Activated T-cell treated with anti-CD3 and anti-CD28 coated beads for 4 hours (primary cell): ENCODE measurements at places on chromosomes 16 and 17.

DNA sequence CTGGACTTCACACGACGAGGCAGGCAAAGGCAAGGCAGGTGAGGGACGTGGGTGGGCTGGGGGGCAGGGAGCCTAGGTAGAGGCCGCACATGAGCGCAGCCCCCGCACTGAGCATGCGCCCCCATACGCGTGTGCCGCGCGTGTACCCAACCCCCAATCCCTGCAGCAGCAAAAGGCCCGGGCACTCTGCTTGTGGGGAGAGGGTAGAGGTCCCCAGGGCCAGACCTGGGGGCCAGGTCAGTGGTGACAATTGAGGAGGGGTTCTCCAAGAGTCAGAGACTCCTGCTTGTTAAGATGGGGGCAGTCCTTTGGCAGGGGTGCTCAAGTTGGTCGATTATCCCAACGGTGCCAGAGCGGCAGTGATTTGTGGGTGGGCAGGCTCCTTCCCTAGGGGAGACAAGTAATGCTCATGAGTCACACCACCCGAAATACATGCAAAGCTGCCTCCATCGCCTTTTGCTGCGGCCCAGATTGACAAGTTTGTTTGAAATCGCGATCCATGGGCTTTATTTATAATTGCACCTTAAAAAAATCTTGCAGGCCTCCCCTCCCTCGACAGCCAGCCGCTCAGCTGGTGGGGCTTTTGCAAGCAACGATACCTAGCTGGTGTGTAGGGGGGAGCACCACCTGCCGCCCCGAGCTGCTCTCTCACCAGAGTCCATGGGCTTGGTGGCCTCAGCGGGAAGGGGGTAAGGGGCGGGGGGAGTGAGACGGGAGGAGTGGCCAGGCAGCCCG lies 1.1 kb upstream of the GIT1 start:
- DNase-seq: no peak

- DNase-seq: no peak
Measured at GRCh38 chr16:19785512-19786130, 67.5 kb downstream of the IQCK start.

DNA sequence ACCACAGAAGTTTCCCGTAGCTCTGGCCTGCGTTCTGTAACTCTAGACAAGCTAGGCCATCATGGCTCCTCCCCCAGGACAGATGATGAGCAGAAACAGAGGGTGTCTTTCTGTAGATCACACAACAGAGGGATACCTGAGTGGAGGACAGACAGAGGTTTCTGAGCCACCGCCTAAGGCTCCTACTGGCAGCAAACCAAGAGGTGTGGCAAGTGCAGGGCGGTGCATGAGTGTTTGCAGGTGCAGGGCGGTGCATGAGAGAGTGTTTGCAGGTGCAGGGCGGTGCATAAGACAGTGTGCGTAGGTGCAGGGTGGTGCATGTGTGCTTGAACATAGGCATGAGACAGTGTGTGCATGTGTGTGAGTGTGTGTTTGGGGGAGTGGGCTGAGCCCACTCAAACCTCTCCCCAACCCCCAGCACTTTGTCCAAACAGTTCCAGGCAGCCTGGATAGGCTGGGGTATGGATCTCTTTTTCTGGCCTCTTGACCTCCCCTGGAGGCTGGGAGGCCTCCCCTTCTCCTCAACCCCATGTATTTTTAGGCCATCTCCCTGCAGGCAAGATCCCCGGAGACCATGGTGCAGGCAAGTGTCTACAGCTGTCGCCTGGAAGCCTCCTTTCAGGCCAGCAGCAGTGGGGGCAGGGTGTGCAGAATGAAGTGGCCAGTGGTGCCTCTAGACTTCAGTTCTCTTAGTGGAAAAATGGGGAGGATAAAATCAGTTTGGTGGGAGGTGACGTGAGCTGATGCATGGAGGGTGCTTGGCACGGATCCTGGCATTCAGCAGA lies 53.4 kb upstream of the CBX4 start:
- DNase-seq: no peak

DNA sequence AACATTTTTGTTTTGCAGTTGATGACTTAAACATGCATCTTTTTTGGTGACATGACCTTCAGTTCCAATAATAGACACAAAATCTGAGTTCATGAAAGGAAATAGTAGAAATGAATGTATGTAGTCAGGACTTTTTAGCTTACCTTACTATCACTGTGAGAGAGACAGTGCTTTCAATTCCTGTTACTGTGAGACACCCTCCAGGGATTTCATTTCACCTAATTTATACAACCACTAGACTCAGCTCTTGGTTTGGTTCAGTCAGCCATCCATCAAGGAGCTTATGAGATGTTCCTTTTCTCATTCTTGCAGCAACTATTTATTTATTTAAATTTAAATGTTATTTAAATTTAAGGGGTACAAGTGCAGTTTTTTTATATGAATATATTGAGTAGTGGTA lies 77.9 kb downstream of the MAP2K4 start:
- DNase-seq: no peak

DNA sequence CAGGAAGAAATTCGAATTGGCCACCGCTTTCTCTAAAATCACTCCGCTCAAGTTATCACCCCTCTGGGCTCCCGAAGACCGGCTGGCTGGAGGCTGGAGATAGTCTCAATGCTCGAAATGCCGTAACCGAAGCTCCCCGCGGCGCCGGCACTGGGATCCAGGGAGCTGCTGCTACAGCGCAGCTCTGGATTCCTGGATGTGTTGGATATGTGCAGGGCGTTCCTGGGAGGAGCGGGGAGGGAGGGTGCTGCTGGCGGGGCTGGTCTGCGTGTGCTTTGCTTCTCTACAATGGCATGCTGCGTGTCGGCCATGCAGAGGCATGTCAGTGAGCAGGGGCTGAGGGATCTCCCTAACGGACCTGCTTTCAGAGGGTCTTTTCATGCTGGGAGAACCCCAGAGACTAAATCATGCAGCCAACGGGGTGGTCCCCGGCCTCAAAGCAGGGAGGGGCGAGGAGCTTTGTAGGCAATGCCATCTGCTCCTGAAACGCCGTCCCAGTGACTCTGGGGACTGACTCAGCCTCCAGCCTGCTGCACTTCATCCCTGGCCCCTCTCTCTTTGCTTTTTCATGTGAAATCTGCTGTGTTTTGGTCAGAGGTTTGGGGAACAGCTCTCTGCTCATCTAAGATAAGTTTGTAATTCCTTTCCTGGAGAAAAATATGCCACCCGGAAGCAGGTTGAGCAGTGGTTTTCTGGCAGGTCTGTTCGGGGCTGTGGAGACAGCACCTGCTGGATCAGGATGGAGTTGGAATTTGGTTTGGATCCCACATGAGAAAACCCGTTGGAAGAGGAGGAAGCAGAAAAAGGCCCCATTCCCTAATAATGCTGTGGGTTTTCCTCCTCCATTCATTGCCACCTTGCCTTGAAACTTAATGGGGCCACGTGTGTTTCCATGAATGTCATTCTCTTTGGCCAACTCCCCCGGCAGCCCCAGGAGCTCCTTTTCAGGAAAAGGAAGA lies 311.4 kb downstream of the SEC14L1 start:
- DNase-seq: no peak

DNA sequence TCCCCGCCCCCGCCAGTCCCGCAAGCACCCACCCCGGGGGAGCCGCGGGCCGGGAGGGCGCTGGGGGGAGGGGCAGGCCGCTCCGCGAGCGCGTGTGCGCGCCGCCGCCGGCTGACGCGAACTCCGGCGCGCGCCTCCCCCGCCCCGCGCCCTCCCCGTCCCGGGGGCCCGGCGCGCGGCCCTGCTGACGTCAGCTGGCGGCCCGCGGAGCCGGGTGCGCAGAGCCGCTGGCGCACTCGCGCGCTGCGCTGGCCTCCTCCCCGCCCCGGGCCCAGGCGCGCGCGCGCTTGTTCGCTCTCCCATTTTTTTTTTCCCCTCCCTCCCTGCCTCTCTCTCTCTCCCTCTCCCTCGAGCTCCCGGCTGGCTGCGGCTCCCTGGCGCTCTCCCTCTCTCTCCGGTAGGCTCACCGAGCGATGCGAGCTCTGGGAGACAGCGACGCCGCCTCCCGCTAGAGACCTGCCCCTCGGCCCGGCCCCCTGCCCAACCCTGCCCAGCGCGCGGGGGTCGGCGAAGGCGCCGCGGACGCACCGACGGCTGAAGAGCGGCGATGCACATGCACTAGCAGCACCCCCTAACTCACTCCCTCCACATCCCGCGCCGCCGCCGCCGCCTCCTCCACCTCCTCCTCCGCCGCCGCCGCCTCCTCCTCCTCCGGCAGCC lies at the start of gene GNAO1:
TSS of gene GNAO1 (plus strand) at position 334 of the 660 bp plus-strand sequence. CDS start 747 bp downstream, outside the sequence.
- peak; percentile 49 for DNase-seq

DNA sequence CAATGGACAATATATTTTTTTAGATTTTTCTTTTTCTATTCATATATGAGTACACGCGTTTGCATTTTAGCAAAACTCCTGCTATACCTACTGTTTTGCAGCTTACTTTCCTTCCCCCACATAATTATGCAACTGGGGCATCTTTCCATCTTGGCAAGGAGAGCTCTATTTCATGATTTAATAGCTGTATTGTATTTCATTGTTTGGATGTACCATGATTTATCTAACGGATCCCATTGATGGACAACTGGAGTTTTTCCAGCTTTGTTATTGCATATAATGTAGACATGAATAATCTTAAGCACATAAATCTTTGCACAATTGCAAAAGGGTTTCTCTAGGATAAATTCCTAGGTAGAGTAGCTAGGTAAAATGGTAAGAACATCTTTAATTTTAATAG lies 133.9 kb downstream of the PITPNC1 start:
- DNase-seq: no peak

DNA sequence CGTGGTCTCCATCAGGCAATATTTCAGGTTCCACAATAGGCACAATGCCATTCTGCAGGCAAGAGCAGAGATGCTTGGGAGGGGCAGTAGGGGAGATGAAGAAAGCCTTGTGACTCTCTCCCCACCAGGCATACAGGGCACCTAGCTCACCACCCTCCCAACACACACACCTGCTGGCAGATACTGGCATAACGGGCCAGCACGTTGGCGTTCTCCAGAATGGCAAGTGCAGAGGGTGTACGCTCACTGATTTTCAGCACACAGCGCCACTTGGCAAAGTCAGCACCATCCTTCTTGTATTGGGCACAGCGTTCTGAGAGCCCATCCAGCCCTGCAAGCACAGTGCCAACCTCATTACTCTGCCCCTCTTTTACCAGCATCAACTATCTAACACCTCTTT lies 2.2 kb downstream of the ALDOC start:
- no peak for DNase-seq

- DNase-seq: no peak
Measured at GRCh38 chr16:11705311-11706025, 37.2 kb downstream of the TXNDC11 start.

DNA sequence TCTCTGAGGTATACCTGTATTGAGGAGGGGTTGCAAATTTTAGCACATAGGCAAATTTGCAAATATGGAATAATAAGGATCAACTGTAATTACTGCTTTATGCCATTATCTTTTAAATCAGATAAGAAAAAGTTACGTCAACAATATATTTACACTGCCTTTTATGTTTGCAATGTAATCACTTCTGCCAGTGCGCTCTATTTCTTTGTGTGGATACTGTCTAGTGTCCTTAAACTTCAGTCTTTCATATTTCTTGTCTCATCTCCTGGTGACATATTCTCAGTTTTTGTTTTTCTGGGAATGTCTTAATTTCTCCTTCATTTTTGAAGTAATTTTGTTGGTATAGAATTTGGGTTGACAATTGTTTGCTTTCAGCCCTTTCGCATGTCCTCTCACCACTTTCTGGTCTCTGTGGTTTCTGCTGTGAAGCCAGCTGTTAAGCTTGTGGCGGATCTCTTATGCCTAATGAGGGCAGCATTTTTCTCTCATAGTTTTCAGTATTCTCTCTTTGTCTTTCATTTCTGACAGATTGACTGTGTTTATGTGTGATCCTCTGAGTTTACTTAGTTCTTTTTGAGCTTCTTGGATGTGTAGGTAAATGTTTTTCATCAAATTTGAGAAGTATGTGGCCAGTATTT lies 37.6 kb upstream of the ABCC11 start:
- no peak for DNase-seq
